ENCODE measurements at places on chromosomes 16 and 17.
A peak's percentile ranks its signal among the peaks of the same experiment; 100 is the strongest.

DNA sequence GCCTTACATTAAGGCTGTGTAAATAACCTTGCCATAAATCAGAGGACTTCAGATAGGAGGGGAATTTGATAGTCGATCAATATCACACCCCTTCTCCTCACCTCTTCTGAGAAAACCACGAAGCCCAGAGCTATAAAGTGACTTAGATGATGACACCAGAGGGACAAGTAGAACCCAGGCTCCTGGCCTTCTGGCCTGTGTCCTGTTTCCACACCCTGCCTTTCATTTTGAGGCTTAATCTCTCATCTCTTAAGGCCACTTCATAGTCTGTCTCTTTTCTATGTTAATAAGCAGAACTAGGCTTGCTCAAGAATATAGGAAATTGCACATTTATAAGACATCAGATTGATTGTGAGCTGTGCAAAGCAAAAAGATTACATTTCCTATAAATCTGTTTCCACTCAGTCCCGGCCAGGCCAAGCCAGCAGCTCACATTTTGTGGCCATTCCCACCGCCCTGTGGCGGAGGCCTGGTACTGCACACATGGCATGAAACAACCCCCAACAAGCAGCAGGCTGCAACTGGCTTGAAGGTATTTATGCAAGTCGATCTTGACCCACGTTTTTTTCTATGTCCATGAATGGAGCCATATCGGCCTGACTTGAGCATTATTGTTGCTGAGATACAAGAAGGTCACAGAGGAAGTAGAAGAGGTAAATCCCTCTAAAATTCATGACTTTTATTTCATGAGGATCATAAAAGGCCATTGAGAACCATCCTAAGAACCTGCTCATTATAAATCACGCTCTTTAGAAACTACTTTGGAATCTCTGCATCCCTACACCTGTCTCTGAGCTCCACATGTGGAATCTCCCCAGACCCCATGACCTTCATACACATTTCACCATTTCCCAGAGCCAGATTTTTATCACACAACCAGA, 93.7 kb downstream of the PMP22 start:
- peak; percentile 57 for DNase-seq

DNA sequence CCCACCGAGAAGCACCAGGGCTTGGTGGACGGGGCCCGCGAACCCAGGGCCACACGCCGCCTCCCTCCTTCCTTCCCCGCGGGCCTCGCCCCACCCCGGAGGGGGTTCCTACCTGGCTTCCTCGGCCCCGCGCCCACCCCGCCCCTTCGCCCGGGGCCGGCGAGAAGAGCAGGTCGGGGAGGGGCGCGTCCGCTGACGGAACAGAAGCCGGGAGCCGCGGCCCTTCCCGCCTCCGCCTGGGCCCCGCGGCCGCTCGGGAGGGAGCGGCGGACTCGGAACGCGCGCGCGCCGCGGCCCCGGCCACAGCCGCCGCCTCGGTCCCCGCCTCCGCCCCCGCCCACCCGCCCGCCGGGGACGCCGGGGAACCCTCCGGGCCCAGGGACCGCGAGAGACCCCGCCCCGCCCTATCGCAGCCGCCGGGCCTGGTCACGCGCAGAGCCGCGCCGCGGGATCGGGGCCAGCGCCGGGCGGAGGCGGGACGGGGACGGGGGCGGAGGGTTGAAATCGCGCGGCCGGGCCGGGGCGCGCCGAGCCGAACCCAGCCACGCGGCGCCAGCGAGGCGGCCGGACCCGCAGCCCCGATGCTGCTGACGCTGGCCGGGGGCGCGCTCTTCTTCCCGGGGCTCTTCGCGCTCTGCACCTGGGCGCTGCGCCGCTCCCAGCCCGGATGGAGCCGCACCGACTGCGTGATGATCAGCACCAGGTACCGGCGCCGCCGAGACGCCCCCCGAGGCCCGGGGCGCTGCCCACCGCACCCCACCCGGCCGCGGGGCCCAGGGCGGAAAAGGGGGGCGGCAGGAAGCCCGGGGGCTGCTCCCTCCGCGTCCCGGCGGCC, at the start of gene TLCD3A:
Gene TLCD3A, plus strand, starts transcription at position 530 of the 835 bp plus-strand sequence. Its CDS starts 52 bp downstream, at position 582.
- DNase-seq = peak; percentile 67

DNA sequence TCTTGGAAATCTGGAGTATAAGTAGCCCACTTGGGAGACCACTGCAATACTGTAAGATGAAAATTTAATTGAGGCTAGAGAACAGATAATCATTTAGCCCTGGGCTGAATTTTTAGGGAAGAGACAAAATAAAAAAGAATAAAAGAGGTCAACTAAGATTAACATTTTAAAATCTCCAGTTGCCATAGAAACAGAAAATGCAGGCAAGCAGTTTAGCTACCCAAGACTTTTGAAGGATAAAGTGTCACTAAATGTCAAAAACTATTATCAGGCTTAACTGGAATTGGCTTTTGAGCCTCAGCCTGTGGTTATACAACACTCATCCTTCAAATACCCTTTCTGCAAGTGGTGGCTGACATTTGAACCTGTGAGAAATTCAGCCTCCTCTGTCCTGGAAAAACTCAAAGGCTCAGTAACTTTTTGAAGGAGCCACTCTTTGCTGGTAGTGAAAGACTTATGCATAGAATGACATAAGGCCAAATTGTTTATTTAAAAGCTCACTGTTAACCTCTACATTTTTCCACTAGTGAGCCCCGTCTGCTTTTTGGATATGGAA, 220.7 kb upstream of the KCNJ16 start:
- no peak for DNase-seq

DNA sequence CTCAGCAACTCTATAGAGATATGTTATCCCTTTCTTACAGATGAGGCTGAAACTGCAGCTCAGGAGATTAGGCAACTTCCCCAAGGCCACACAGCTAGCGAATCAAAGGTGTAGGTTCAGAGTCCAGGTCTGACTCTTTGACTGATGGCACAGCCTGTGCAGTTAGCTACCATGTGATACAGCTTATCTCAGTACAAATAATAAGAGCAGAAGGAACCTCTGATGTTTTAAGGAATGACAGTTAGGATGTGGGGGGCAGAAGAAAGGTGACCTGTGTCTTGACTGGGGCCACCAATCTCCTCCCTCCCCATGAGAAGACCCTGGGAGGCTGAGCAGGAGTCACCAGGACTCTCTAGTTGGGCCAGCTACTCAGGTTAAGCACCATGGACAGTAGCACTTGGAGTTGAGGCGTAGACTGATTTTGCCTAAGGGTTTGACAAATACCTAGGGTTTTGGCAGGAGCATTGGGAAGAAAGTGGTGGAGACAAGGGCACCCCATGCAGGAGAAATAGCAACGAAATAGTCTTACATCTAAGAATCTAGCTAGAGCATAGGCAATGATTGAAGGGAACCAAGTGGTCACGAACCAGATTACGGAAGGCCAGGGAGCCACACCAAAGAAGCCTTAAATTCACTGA, 22.8 kb upstream of the ACSM2B start:
- DNase-seq = peak; percentile 26

DNA sequence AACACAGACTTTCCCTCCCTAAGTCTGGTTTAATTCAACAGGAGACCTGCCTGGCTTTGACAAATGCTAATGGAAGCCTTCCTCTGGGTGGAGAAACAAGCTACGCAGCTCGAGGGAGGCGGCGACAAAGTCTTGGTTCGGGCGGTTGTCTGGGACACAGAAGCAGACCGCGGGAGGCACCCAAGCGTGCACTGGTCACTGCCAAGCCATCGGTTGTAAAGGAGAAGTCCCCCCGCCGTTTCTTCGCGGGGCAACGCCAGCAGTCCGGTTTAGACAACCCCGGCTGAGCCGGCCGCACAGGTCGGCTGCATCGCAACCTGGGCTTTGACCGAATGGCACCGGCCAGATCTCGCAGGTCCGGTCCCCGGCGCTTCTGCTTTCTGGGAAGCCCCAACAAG, 586 bp downstream of the GLYR1 start:
- peak; percentile 15 for DNase-seq

GRCh38 chr16:3242709-3243108, 7.8 kb upstream of the ZNF200 start:
- no peak for DNase-seq

- DNase-seq = no peak
Observed at GRCh38 chr17:41340494-41340893, 10.1 kb downstream of the KRT33A start.

GRCh38 chr17:50425682-50426471, at the start of gene ACSF2:
TSS of gene ACSF2 (plus strand) at chr17:50426218. CDS start at chr17:50426262, 44 bp downstream.
- peak; percentile 82 for DNase-seq

DNA sequence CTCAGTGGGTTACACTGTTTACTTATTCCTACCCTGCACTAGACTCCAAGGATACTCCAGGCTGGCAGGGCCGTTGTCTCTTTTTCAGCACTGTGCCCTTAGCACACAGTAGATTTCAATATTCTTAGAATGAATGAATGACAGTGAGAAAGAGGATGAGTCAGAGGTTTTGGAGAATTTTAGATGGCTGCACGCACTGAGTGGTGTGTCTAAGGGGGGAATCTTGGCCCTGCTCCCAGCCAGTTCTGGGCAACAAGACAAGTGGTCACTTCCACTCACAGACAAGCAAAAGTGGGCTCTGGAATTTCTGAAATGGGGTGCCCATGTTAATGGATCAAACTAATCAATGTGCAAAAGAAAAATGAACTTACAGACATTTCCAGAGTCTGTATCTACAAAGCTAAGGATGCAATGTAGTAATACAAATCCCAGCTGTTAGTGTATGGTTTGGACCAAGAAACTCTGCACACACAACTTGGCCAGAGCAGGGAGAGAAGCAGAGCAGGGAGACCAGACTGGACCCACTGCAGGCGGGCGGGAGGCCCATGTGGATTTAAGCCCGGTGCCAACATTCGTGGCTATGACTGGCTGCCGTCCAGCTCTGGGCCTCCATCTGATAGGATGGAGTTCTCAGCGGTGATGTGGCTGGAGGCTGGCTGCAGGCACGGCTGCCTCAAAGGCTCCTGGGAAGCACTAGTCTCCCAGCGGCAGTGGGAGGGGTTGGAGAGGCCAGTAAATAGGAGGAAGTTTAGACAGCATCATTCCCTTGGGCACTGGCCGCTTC, 95.6 kb upstream of the CDYL2 start:
- DNase-seq = no peak

- DNase-seq = no peak
Observed at GRCh38 chr17:35213412-35213940, 19.3 kb upstream of the SLC35G3 start.

DNA sequence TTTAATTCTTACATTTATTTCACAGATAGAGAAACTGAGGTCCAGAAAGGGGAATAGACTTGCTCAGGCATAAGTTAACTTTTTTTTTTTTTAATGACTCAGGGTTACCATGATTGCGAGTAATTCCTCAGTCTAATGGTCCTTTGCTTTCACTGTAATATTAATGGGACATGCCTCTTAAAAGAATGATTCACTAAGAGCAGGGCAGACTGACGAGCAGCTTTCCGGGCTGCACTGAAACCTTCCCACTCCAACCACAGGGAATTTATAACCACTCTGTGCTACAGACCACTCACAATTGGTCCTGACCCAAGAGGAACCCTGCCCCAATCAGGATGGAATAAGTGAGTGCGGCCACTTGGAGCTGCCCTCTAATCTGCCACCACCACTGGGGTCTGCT, 5.7 kb downstream of the HOXB2 start:
- no peak for DNase-seq

GRCh38 chr17:70947636-70948565, 778.6 kb downstream of the KCNJ2 start:
- no peak for DNase-seq

DNA sequence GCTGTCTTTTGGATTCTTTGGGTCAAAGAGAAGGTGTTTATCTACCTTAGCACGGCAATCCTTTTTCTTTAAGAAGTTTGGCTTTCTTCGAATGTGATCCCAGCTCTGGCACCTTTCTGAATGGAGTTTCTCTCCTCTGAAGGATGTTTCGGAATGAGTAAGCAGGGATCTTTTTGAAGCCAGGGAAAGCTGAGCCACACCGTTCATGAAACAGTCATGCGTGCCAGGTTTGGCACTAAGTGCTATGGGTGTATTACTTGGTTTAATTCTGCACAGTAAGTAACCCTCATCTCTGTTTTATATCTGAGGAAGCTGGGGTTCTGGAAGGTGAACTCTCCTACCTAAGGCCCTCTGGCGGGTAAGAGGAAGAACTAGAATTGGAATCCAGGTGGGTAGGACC, 234.5 kb downstream of the NTN1 start:
- DNase-seq = no peak

DNA sequence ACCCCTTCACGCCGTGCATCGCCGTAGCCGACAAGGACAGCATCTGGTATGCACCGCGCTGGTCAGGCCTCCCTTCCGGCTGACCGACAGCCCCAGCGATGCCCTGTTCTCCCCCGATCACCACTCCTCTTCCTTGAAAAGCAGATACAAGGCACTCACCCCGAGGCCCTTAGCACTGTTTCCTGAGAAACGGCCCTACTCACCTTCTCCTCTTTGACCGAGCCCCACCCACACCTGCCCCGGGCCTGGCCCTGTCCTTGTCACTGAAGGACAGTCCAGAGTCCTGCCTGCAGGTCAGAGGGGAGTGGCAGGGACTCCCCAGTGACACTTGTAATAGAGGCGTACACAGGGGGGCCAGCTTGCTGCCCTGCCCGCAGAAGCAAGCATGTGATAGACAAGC, 45.9 kb upstream of the CHMP6 start:
- DNase-seq = no peak

GRCh38 chr16:58461640-58462039, 38.3 kb upstream of the NDRG4 start:
- no peak for DNase-seq

DNA sequence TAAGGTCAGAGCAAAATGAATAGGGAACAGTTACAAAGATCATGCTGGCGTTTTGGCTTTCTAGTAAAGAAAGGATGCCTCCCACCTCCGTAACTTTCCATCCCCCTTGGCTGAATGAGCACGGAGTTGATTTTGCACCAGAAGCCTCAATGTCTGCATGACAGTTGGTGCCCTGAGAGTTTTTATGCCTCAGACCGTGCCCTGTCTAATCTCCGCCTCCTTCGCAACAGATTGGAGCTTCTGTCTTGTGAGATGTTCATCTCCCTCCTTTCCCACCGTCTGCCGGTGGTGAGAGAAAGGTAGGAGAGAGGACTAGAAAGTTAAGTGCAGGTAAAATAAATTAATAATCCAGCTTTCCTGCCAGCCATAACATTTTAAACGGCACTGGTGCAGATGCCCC, 1.9 kb downstream of the HS3ST4 start:
- DNase-seq = no peak

DNA sequence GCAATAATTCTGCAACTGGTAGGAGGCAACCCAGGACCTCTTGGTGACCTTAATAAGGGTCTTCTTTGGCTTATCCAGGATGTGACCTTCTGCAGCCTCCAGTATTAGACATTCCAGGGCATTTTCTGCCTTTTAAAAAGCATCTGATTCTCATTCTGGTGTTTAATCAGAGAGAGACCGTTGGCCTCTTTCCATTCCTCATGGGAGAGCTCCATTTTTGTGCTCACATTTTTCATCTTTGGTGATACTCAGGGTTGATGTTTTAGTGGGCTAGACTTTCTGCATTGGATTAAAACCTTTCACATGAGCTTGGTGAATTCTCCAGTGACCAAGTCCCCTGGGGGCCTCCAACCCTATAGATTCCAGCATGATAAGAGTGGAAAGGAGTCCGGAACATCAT, 150.2 kb upstream of the CACNG5 start:
- no peak for DNase-seq

GRCh38 chr17:82060001-82060380, 5.6 kb downstream of the DUS1L start:
- DNase-seq = no peak
